ENCODE measurements at places on chromosomes 6 and 20. TPM values are rescaled to one million over a fixed set of nuclear protein-coding genes. Genes with fewer than 3 reads are reported as not detected.

The TMEM170B gene
- 5.0 TPM for total RNA-seq

- H3K4me1 ChIP-seq: no peaks in the 10 kb centered on the region
- no peaks in the 10 kb centered on the region for H3K27me3 ChIP-seq
- H3K4me3 ChIP-seq: no peak overlapping the region
- no peaks in the 10 kb centered on the region for H3K36me3 ChIP-seq
- no peak overlapping the region for H3K27ac ChIP-seq
Observed at GRCh38 chr6:109024784-109025183, 69.9 kb downstream of the SESN1 start.

The PNISR gene
- total RNA-seq: 86.4 TPM

DNA sequence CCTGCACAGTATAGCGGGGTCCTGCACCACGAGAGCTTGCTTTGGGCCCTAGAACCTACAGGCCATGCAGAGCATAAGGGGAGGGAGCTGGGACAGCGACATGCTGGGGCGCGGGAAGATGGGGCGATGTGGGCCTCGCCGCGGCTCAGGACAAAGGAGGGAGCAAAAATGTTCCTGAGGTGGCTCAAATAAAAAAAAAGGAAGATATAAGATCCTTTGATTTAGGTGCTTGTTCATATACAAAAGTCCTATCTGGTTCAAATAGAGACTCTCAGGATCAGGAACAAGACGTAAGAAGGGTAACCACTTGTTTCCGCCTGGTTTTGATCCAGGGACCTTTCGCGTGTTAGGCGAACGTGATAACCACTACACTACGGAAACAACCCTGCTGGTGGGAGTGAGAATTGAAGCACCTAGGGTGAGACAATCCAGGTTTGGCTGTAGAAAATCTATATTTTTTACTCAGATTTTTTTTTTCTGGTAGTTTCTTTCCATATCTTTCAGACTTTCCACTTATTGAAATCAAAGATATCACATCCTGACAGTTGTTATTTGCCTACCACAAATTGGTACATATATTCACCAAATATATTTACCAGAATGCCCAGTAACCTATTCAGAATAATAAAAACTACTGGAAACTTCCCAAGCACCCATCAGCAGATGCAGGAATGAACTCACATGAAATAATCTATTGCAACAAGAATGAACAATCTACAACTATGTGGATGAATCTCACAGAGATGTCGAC lies 177.9 kb upstream of the ZNF184 start:
- H3K27me3 ChIP-seq: peaks cover 6% of the 10 kb centered on the region
- no peaks in the 10 kb centered on the region for H3K36me3 ChIP-seq
- H3K27ac ChIP-seq: peak overlapping the region; percentile 83
- peak overlapping the region; percentile 91 for H3K4me3 ChIP-seq

The PRR18 gene
- 1.1 TPM for total RNA-seq

DNA sequence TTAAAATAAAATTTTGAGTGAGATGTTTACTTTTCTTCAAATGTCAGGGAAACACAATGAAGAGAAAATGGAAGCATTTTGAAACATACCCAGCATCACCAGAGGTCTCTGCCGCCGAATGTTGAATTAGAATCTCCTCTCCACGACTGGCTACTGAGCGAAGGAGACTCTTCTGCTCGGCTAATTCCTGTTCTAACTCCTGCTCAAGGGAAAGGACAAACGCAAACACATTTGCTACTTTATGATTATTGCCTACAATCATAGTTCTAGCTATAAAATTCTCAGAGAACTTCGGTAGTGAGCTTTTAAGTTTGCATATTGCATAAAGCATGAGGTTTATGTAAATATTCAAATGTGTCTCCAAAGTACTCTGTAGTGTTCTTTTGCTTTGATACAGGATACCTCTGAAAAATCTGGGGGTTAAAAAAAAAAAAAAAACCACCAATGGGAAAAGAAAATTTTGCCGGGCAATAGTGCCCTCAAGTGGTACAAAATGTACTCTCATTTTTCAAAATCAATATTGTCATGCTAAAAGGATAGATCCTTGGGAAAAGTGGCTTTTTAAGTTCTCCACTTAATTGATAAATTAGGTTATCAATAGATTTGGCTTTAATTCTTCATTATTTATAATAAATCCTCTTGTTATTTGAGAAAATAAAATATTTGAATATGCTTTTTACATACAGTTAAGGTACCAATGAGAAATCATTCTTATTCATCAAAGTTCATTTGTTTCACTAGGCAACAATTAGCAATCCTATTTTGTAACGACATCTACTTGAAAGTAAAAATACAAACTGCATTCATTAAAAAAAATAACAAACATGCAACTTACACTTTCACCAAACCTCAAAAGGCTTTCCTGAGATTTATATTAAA lies 369.0 kb downstream of the SYNE1 start:
- peaks cover under 1% of the 10 kb centered on the region for H3K36me3 ChIP-seq
- no peaks in the 10 kb centered on the region for H3K4me1 ChIP-seq
- peak; percentile 39 for DNase-seq
- H3K4me3 ChIP-seq: no peak overlapping the region

DNA sequence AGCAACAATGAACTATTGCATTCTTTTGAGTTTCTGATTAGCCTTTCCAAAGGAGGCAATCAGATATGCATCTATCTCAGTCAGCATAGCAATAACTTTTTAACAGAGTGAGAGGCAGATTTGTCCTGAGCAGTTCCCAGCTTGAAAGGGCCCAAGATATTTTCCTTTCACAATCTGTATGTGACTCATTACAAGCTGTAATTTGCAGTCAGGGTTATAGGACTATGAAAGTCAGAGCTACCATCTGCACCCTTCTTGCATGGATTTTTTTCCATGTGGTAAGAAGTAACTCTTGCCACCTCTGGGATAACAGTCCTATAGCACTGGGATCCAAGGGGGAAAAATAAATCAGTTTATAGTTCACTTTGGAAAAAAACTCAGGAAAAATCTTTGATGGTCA lies 318.2 kb upstream of the RGS17 start:
- H3K27ac ChIP-seq: no peak overlapping the region
- DNase-seq: no peak
- H3K36me3 ChIP-seq: no peaks in the 10 kb centered on the region
- no peak overlapping the region for H3K4me3 ChIP-seq

DNA sequence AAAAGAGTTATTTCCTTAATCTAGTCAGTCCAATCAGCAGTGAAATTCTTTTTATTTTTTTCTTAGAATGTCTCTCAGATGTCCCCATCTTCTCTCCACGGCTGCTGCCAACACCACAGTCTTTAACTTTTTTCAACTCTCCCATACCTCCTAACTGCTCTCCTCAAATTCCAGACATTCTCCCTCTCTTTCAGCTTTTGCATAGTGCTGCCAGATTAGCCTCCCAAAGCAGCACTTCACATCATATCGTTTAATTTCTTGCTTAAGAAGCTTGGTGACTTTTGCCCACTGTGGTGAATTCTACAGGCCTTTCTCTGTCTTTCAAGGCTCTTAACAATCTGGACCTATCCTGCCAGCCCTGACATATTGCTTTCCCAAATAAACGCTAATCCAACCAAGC lies 233.4 kb downstream of the UST start:
- H3K4me1 ChIP-seq: no peaks in the 10 kb centered on the region
- H3K4me3 ChIP-seq: no peak overlapping the region
- no peak overlapping the region for H3K27ac ChIP-seq
- DNase-seq: no peak

GRCh38 chr6:22306741-22307466 lies 10.1 kb upstream of the PRL start:
- H3K27ac ChIP-seq: no peak overlapping the region
- no peak for DNase-seq
- no peaks in the 10 kb centered on the region for H3K4me1 ChIP-seq
- H3K36me3 ChIP-seq: peaks cover 7% of the 10 kb centered on the region

- no peak overlapping the region for H3K4me3 ChIP-seq
- H3K4me1 ChIP-seq: peaks cover 2% of the 10 kb centered on the region
- peaks cover 2% of the 10 kb centered on the region for H3K27me3 ChIP-seq
- no peak overlapping the region for H3K27ac ChIP-seq
Observed at GRCh38 chr6:22350109-22350508, 53.3 kb upstream of the PRL start.

The BTNL2 gene
- not detected for total RNA-seq

The KCNK16 gene
- not detected for total RNA-seq

The ORC3 gene
- 22.5 TPM for total RNA-seq

- H3K4me1 ChIP-seq: peaks cover 49% of the 10 kb centered on the region
- peaks cover 19% of the 10 kb centered on the region for H3K36me3 ChIP-seq
- no peak overlapping the region for H3K4me3 ChIP-seq
- no peak for DNase-seq
- H3K27ac ChIP-seq: peak overlapping the region; percentile 61
Observed at GRCh38 chr6:13630499-13630898, 15.4 kb downstream of the NOL7 start.

The IP6K3 gene
- total RNA-seq: not detected

The LKAAEAR1 gene
- not detected for total RNA-seq

The TCF21 gene
- not detected for total RNA-seq

- no peak for DNase-seq
- H3K36me3 ChIP-seq: peaks cover 3% of the 10 kb centered on the region
- H3K27ac ChIP-seq: no peak overlapping the region
- H3K4me3 ChIP-seq: no peak overlapping the region
- peaks cover 2% of the 10 kb centered on the region for H3K27me3 ChIP-seq
Observed at GRCh38 chr6:86306210-86306609, 631.1 kb upstream of the HTR1E start.

DNA sequence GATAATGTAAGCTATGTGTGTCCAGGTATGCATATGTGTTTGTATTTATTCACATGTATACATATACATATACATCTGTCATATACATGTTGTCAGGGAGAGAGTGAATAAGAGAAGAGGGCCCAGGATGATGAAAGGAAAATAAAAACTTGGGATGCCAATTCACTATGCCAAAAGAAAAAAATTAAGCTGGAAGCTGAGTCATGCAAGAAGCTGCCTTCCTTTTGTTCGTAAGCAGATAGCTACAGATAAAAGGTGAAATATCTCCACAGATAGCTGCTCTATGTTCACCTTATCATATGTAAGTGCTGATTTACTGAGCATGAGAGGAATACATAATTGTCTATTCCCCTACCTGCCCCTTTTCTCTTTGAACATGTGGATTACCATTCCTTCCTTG lies 579.9 kb downstream of the EPM2A start:
- no peaks in the 10 kb centered on the region for H3K4me1 ChIP-seq
- peaks cover 4% of the 10 kb centered on the region for H3K27me3 ChIP-seq
- no peak overlapping the region for H3K4me3 ChIP-seq
- DNase-seq: no peak
- no peak overlapping the region for H3K27ac ChIP-seq
- H3K36me3 ChIP-seq: peaks cover 11% of the 10 kb centered on the region

DNA sequence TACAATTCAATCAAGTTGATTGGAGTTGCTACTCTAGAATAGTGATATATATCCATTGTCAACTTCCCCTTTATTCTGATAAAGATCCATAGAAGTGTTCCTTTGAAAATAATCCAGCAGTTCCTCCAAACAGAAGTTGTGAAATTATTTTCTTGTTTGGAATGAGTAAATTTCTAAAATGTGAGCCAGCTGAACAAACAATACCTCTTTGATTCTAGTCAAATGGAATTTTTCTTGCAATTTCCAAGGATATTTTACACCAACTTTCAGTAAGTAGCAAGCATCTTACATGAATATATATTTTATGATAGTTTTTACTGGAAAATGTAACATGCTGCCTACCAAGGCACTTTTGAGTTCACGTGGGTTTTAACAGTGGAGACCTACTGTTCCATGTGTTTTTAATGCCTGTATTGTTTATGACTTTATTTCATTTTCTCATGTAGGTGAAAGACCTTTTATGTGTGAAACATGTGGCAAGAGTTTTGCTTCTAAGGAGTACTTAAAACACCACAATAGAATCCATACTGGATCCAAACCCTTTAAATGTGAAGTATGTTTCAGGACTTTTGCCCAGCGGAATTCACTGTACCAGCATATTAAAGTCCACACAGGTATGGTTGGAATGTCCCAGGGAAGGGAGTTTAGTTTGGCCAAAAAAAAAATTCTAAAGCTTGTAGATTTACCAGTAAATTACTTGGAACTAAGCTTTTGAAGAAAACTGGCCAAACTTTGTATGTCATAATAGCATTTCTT lies 6.5 kb downstream of the GZF1 start:
- no peak overlapping the region for H3K27ac ChIP-seq
- peaks cover 34% of the 10 kb centered on the region for H3K36me3 ChIP-seq
- peaks cover 8% of the 10 kb centered on the region for H3K4me1 ChIP-seq
- DNase-seq: no peak
- no peak overlapping the region for H3K4me3 ChIP-seq

DNA sequence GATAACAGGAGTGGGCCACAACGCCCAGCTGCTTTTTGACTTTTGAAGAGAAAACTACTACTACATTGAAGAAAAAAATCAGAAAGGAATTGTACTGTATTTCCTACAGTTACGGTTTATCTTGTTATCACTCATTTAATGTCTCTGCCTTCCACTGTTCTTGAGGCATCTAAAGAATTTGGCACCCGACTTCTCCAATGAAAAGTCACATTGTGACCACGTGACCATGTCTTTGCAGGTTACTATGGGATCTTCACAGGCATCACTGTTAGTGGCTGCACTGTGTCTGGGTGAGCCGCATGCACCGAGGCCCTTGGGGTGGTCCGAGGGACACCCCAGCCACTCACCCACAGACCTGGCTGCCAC lies 26.8 kb downstream of the RRBP1 start:
- no peak for DNase-seq
- peaks cover 12% of the 10 kb centered on the region for H3K4me1 ChIP-seq
- H3K27me3 ChIP-seq: no peaks in the 10 kb centered on the region
- H3K36me3 ChIP-seq: peaks cover 41% of the 10 kb centered on the region
- H3K4me3 ChIP-seq: no peak overlapping the region

GRCh38 chr20:48899881-48900280 lies 21.6 kb upstream of the ARFGEF2 start:
- H3K4me3 ChIP-seq: no peak overlapping the region
- no peak for DNase-seq
- H3K36me3 ChIP-seq: no peaks in the 10 kb centered on the region
- H3K27me3 ChIP-seq: peaks cover 7% of the 10 kb centered on the region

- no peaks in the 10 kb centered on the region for H3K27me3 ChIP-seq
- no peak overlapping the region for H3K27ac ChIP-seq
- H3K4me1 ChIP-seq: no peaks in the 10 kb centered on the region
- no peaks in the 10 kb centered on the region for H3K36me3 ChIP-seq
Observed at GRCh38 chr6:142138876-142139275, 6.2 kb downstream of the GJE1 start.

The CHRNA4 gene
- total RNA-seq: 2.6 TPM

The PTCHD4 gene
- total RNA-seq: 28.5 TPM

The AVP gene
- not detected for total RNA-seq

- peaks cover 3% of the 10 kb centered on the region for H3K27me3 ChIP-seq
- H3K27ac ChIP-seq: peak overlapping the region; percentile 99
- peaks cover 25% of the 10 kb centered on the region for H3K4me1 ChIP-seq
- H3K4me3 ChIP-seq: peak overlapping the region; percentile 99
- H3K36me3 ChIP-seq: no peaks in the 10 kb centered on the region
- DNase-seq: no peak
Observed at GRCh38 chr6:122472022-122472340, 374 bp upstream of the SERINC1 start.

Measured in endothelial cell (in vitro differentiated cells).